ENCODE measurements at places on chromosomes 5 and 9.

DNA sequence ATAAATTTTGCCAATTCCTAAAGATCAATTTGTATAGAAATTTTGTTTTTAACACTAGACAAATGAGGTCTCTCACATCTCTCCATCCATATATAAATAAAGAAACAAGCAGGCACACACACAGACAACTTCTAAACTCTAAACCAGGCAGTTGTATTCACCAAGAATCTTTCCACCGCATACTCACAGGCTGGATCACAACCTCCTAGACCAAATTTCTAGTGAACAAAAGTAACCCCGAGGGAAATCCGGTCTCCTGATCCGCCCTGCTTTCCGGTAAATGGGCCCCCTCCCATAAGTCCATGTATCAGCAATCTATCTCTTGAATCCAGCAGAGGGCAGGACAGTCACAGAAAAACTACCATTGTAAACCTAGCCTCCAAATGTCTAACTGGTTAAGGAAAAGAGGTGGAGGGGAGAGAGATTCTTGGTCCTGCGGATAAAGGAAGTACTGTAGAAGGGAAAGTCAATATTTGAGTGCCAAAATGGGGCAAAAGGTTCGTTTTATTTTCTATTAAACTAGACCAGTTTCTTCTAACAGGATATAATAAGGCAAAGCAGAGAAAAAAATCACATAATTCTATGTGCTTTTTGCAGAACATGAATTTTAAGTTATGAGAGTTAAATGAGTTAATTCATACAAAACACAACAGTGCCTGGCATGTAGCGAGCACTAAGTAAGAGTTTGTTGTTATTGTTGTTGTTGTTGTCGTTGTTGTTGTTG lies 4.8 kb upstream of the SMU1 start:
- peak; percentile 29 for DNase-seq

GRCh38 chr5:132224716-132225115 lies 2.9 kb downstream of the P4HA2 start:
- DNase-seq = no peak

- no peak for DNase-seq
Observed at GRCh38 chr9:111762556-111762955, 32.2 kb downstream of the SHOC1 start.

GRCh38 chr9:121612511-121612998 lies 38.9 kb upstream of the DAB2IP start:
- no peak for DNase-seq

GRCh38 chr5:97071101-97071500 lies 71.3 kb downstream of the LIX1 start:
- no peak for DNase-seq

GRCh38 chr5:54018438-54018837 lies 291.9 kb downstream of the ARL15 start:
- no peak for DNase-seq

GRCh38 chr5:3187771-3188425 lies 407.7 kb upstream of the IRX1 start:
- DNase-seq = no peak

DNA sequence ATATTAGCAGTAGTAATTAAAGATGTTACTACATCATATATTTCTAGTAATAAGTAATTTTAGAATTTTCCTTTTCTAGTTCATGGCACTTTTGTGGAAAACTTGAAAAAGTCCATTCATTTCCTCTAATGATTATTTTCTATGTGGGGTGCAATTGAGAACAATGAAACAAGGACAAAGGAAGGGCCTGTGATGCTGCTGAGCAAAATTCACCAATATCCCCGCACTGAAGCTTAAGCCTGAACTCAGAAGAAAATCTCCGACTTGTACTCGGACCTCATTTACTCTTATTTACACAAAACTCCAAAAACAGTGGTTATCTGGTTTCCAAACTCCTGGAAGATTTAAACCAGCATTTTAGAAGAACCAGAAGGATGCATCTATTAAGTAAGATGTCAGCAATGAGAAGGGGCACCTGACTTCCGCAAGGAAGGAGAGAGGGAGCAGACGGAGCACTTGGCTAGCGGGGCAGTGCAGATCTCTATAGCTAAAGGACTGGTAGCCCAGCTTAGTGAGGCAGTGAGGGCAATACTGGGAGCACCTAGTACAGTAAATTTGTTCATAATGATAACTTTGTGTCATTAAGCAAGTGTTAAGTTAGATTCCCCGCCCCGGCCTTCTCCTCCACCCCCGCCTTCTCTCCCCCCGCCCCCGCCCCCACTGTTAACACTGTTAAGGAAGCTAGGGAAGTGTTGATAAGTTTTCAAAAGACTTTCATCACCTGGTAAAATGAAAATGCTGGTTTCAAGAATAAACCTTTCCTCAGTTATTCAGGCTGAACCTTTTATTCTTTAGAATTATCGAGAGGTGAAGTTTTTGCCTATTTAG lies 123.3 kb downstream of the ZSWIM6 start:
- no peak for DNase-seq

DNA sequence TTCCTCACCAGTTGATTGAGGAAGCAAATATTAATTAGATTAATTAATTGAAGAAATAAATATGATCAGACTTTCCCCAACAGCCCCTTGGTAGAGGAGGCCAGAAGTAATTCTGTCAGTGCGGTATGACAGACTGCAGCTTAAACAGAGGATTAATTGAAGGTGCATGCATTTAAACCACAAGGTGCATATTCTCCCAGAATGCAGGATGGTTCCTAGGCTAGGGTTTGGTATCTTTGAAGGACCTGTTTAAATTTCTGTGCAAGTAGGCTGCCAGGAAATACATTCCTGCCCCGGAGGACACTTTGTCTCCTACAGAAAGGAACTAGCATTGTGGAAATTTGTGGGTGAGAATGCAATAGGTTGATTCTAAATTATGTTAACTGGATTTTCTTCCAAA lies 50.5 kb upstream of the PALM2AKAP2 start:
- DNase-seq = no peak

GRCh38 chr5:115430374-115430773 lies 114.2 kb downstream of the FEM1C start:
- no peak for DNase-seq

GRCh38 chr5:52800394-52801213 lies 12.9 kb downstream of the ITGA1 start:
- no peak for DNase-seq

DNA sequence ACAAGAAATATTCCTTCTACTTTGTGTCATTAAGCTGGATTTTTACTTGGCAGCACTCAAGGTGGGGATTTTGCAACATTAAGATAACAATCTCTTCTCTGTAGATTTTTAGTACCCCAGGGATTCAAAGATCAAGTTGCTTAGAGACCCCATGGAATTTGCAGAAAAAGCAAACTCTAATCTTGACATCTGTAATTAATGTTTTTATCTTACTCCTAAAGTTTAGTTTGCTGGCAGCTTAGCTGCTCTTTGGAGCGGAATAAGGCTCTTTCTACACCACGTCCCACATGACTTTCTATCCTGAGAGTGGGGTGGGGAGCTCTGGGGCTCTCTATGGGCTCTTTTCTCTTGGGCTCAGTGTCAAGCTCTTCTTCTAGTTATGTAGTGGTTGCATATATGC lies 21.7 kb upstream of the SPDL1 start:
- DNase-seq = no peak

GRCh38 chr9:9275601-9276000 lies 1337.2 kb downstream of the PTPRD start:
- DNase-seq = no peak

DNA sequence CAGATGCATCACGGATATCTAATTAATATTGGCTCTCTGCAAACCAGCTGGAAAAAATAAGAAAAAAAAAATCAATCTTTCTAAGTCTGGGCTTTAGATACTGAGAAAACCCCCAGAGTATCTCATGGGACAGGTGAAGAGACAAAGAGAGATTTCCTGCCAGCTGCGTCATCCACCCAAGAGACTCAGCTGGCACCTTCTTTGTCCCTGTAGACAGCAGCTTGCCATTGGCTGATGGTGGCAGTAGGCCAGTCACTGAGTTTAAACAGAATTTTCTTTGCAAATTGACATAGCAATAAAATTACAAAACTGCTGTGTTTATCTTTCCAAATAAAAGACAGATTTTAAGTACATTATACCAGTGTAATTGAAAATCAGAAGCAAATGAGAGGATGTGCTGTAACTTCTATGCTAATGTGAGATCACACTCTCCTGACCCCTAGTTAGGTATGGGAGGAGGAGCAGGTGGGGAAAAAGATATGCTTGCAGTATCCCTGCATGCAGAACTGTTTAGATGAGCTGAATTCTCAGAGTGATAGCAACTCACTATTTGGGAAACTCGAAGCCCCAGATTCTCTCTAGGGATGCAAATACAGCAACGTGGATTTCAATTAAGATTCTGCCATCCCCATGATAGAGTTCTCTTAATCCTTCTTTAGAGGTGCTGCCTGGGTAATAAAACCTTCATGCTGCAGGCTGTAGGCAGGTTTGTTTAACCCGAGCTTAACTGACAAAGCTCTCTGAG lies 72.2 kb downstream of the NMUR2 start:
- DNase-seq = no peak

DNA sequence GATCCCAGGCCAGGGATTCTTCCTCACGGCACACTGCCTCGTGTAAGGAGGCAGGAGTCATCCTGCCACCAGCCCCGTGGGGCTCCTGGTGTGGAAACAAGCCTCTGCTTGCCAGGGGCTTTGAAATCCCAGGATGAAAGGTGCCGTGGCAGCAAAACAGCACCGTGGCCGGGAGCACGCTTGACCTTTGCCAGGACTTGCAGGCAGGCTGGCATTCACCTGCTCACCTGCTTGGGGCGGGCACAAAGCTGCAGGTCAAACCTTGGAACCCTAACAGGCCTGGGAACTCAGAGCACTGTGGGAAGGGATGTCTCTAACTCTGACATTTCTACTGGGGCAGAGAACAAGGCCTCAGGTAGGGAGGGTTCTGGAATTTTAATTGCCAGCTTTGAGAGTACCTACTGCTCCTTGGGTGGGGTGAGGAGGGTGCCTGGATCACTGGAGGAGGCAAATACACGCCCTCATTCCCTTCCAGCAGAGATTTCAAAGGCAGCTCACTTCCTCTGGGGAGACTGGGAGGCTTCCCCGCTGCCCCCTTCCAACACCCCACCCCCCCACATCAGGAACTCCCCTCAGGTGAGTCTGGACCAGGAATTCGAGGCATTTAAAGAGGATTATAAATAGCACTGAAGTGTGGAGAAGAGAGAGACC lies 45.6 kb upstream of the STXBP1 start:
- no peak for DNase-seq

- DNase-seq = no peak
Observed at GRCh38 chr9:104836235-104836634, 72.3 kb downstream of the NIPSNAP3B start.

DNA sequence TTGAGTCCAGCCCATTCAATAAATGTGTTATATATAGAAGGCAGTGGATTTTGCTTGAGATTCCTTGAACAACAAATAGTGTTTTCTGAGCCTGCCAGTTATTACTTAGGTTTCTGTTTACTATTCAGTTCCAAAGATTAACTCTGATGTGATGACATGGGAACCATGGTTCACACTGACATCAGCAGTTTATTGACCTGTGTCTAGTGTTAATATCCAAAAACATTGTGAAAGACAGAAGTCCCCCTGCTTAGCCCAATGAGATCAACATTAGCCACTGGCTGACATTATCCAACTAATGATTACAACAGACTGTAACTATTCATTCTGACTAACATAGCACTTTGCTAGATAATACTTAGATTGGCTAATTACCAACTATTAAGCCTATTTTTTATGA lies 14.9 kb downstream of the APBA1 start:
- DNase-seq = no peak

DNA sequence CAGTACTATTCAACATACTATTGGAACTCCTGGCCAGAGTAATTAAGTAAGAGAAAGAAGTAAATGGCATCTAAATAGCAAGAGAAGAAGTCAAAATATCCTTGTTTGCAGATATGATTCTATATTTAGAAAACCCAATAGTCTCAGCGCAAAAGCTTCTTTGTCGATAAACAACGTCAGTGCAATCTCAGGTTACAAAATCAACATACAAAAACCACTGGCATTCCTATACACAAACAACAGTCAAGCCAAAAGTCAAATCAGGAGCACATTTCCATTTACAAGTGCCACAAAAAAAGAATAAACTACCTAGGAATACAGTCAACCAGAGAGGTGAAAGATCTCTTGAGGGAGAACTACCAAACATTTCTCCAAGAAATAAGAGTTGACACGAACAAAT lies 1901.9 kb upstream of the ACO1 start:
- no peak for DNase-seq

DNA sequence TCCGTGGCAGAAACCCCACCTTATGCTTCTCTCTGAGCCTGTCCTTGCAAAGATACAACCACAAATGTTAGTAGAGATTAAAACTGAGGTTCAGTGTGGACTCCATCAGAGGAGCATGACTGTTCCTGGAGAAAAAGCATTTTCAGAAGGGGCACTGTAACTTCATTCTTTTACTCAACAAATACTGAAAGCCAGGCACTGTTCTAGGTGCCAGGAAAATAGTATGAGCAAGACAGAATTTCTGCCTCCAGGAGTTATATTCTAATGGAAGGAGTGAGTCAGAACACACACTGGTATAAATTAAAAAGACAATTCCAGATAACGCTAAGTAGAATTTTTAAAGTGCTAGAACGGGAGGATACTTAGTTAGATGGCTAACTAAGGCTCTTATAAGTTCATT lies 251.4 kb upstream of the GAS1 start:
- DNase-seq = no peak

DNA sequence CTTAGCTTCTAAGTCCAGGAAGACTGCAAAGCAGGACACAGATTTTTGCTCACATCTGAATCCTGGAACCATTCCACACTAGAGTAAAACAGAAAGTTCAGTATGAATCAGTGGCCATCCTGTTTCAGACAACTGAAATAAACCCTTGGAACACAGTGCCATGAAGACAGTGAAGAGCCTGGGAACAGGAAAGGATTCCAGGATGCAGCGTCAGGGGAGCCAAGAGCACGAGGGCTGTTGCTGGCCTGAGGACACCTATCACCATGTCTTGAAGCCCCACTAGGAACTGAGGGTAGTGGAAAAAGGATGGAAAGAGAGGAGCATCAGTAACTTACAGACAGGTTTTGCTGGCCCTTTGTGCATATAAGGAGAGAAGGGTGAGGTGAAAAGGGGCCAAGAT lies 115.3 kb upstream of the FSTL4 start:
- DNase-seq = no peak

DNA sequence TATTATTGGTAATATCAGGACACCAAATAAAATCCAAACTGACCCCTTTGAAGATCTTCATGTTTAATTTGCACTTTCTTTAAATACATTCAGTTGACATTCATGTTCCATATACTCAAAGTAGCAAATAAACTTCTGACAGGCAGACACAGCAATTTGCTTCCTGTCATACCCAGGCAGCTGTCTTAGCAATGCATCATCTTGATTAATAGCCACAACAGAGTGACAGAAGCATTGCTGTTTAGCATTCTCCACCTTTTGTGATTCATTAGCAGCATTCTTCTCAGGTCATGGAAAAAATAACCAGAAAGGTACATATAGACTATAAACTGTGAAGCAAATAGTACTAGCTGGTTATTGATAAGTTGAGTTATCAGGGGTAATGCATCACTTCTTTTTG lies 366.8 kb downstream of the CYLC2 start:
- no peak for DNase-seq

- DNase-seq = no peak
Observed at GRCh38 chr9:131986576-131986975, 93.1 kb downstream of the MED27 start.

Data from stimulated activated CD8-positive, alpha-beta memory T cell treated with anti-CD3 and anti-CD28 coated beads, Interleukin-12 subunit alpha, Interleukin-12 subunit beta, amount 100 ng/mL, for 1 hour (primary cell).